Left kidney (tissue), 8 donors: ENCODE measurements at places on chromosomes 2 and 18. TPM values are rescaled to one million over a fixed set of nuclear protein-coding genes. Genes with fewer than 3 reads are reported as not detected.

- DNase-seq = no peak
These were observed 509 bp downstream of the PIEZO2 start for GRCh38 chr18:11148680-11149440.

DNA sequence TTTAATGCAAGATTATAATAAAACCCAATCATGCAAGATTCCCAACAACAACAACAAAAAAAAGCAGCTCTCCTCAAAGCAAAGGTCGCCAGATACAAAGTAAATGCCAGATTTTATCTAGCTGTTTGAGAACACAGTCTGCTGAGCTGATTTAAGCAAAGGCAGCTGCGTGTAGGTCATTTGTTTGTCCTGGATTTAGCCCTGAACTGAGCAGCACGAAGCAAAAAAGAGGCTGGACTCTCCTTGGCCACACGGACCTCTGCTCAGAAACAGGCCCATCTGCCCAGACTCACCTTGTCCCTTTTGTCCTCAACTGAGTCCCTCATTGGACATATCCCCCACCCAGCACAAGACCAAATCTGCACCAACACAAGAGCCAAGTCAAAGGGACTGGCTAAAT is 91.5 kb downstream of the PID1 start:
- DNase-seq = no peak

DNA sequence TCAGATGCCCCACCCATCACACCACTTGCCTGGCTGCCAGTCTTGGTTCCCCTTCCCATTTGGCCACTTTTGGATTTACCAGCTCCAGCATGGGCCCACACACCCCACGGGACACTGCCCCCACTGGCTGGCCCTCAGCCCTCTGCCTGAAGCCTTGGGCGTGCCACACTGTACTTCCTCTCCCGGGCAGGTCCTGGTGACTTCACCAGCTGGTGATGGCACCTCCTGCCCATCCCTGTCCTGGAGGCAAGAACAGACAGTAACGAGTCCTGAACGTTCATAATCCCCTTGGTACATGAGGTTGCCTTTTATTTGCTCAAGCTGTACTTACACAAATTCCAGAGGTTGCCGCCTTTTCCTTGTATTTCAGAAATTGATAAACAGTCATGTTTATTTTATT is 81.1 kb downstream of the TMEM17 start:
- DNase-seq = no peak

DNA sequence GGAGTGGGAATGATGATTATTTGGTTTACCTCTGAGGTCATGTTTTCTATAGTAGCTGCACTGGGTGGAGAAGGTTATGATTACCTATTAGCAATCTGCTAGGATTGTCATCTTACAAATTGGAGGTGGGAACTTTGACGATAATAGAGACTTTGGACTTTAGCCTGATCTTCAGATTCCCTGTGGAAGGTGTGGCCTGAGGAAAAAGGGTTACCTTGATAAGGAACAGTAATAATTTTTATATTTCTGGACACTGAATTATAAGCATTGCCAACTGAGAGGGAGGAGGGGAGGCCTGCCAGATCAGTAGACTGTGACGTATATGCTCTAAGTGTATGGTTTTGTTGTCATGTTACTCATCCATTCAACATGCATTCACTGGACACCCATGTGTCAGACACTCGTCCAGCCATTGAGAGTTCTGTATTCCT is 183.4 kb upstream of the FOSL2 start:
- no peak for DNase-seq

DNA sequence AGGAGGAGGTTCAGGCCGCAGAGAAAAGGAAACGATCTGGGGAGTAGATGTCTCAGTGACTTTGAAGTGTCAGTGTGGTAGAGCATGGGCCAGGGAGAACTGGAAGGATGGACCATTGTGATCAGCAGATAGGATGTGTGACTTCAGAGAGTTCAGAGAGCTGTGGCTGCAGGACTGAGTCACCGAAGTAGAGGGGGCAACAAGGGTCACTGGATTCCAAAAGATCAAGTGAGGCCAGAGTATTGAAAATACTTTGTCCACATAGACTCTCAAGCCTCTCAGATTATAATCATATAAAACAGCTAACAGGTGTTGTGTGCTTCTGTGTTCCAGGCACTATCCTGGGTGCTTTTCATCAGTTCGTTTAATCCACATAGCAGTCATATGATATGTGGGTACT is 99.4 kb downstream of the CRIM1 start:
- no peak for DNase-seq

GRCh38 chr2:99450199-99450598 is 39.6 kb downstream of the REV1 start:
- DNase-seq = no peak

DNA sequence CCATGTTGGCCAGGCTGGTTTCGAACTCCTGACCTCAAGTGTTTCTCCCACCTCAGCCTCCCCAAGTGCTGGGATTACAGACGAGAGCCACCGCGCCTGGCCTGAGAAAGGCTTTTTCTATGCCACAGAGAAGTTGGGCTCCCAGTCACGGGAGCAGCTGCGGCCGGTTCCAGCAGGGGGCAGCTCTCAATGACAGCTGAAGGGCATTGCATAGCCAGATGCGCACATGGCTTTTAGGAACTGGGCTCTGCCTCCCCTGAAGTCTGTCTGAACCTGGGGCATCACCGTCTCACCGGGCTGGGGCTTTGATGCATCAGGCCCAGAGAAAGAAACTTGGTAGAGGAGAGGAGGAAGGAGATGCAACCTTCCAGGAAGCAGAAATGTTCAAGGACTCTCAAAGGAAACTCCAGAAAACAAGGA is 84.2 kb upstream of the LAPTM4A start:
- DNase-seq = peak; percentile 81

- no peak for DNase-seq
These were observed 330.8 kb upstream of the GYPC start for GRCh38 chr2:126325202-126325601.

- no peak for DNase-seq
These were observed 18.7 kb downstream of the SP140 start for GRCh38 chr2:230244211-230244610.

DNA sequence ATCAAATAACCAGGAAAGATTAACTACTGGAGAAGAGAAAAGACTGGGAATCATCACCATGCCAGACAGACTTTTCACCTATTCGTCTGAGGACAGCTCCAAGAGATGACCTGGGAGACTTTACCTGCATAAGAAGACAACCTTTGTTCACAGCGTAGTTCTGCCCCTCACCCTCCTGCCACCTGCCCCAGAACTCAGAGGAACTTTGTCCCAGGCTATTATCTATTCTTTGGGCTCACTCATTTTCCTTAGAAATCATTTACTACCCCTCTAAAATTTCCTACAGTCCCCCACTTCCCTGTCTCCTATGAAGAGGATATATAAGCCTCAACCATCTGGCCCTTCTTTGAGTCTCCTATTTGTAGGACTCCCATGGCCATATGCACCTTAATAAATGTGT is 19.3 kb upstream of the COPS8 start:
- no peak for DNase-seq

DNA sequence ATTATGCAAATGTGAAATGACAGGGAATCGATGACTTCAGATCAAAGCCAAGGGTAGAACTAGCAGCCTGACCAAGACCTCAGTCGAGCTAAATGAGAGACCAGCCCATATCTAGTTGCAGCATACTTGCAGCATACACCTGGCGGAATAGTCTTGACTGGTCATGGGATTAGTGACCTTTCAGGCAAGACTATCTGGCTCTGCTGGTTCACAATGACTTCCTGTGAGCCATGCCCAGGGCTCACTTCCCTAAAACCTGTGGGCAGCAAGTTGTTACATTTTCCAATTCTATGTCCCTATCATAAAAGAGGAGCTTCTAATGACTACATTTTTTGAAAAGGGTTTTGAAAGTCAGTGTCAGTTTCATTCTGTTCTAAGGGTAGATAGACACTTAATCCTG is 1624.9 kb upstream of the CELF4 start:
- no peak for DNase-seq

GRCh38 chr2:227826563-227826962 is 12.9 kb downstream of the CCL20 start:
- DNase-seq = no peak

GRCh38 chr18:21454725-21455124 is 145.8 kb downstream of the ESCO1 start:
- DNase-seq = no peak

GRCh38 chr18:35203067-35203466 is 37.8 kb upstream of the ZNF397 start:
- no peak for DNase-seq

DNA sequence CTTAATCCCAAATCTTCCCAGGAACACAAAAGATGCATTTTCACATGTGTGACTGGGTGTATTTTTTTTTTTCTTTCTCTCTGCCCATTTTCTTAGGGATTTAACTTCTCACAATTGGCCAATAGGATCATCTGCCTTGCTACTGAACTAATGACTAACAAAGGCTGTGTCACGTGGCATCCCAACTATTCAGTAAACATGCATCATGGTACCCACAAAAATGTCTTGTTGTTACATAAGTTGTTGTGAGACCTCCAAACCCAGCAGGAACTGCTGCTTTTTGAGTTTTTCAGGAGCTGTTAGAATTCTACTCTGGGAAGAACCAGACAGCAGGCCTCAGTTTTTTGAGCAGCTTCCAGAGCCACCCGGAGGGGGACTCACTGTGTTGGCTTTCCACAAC is 31.9 kb downstream of the GAD1 start:
- no peak for DNase-seq

GRCh38 chr2:105072039-105072438 is 34.2 kb downstream of the MRPS9 start:
- DNase-seq = no peak

- no peak for DNase-seq
These were observed 110.7 kb downstream of the NFATC1 start for GRCh38 chr18:79506191-79507075.

- peak; percentile 72 for DNase-seq
These were observed 757.5 kb downstream of the DPP10 start for GRCh38 chr2:115199966-115200365.

- no peak for DNase-seq
These were observed 363.9 kb downstream of the KCNJ3 start for GRCh38 chr2:155062250-155062921.

GRCh38 chr2:63192169-63192888 is 141.7 kb downstream of the OTX1 start:
- no peak for DNase-seq

- DNase-seq = peak; percentile 61
These were observed 26.4 kb upstream of the TFPI start for GRCh38 chr2:187580462-187581124.

DNA sequence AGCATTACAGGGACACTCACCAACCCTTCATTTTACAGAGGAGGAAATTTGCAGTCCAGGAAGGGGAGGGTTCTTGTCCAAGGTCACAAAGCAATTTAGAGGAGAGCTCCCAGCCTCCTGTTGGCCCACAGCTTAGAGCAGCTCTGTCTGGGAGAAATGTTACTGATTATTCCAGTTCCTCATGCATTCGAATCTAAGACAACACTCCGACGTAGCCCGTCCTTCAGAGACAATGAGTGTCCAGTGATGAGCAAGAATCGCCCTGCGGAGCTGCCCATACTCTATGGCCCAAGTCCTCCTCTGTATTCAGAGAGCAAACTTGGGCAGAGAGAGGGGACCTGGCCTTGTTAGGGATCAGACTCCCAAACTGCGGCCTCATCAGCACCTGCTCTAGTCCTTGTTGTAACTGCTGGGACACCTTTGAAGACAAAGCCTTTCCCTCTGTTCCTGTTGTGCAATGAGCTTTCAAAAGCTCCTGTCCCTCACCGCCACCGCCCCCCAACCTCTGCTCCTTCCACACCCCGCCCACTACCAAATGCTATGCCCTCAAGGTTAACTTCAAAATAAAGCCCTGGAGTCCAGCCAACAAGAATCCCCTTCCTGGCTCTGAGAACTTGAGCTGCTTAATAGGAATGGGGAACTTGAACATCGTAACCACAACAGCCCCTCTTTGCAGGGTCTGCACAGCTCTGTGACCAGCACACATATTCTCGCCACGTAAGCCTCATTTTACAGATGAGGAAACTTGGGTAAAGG is 234.8 kb upstream of the SMAD2 start:
- DNase-seq = no peak

- DNase-seq = peak; percentile 63
These were observed 155.8 kb downstream of the CDH7 start for GRCh38 chr18:65906621-65907034.

- DNase-seq = no peak
These were observed 14.7 kb downstream of the CDC42EP3 start for GRCh38 chr2:37656512-37657423.

DNA sequence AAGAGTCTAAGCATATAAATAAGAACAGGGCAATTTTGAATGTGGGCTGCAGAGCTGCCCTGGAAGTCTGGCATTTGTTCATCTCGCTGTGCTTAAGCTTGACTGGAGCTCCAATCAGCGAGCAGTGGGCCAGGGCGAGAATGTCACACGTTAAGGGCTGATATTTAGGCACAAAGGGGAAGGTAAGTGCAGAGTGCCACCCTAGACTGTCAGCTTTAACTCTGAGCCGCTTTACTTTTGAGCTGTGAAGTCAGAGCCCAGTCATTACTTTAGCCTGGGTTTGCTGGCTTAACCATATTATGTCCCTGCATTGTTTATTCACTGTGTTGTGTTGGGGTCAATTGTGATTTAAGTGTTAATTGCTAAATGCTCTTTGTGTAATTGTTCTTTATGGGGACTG is 236.1 kb upstream of the SIX3 start:
- DNase-seq = no peak

GRCh38 chr2:100205174-100205573 is 62.8 kb upstream of the AFF3 start:
- DNase-seq = no peak

- DNase-seq = no peak
These were observed 10.5 kb downstream of the MAPRE3 start for GRCh38 chr2:26980971-26981370.

DNA sequence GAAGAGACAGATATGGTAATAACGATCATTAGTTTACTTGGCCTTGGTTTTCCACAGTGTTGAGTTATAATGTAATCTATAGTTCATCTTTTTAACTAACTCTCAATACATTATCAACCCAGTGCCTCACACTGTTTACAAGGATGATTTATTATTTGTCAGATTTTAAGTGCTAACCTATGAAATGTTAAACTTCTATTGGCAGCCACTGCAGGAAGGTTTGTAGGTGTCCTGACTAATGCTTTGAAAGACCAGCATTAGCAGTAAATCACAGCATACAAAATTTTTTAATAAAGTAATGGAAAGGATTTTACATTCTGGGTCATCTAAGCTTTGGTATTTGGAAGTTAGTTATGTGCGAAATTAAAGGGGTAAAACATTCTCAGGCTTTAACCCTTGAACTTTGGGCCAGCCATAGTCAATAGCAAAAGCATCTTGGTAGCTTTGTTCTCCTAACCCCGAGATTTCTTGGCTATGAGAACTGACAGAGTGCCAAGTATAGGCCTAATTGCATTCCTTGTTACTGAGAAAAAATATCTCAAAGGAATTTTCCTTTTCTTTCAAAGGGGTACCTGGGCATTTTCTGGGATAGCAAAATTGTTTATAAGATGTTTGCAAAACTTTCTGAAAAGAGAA is 30.6 kb downstream of the SPATS2L start:
- no peak for DNase-seq

GLB1L gene
- 28.7 TPM for polyA plus RNA-seq

UGT1A10 gene
- polyA plus RNA-seq = not detected

CPO gene
- polyA plus RNA-seq = 1.7 TPM

HOXD8 gene
- polyA plus RNA-seq = 170 TPM

LOXL3 gene
- 10.8 TPM for polyA plus RNA-seq

ZNF521 gene
- 42.2 TPM for polyA plus RNA-seq

UGT1A8 gene
- not detected for polyA plus RNA-seq

NFU1 gene
- 62.7 TPM for polyA plus RNA-seq

CFLAR gene
- polyA plus RNA-seq = 86.4 TPM

PASK gene
- polyA plus RNA-seq = 28.8 TPM
